SJSA1 (cell line): ENCODE measurements at places on chromosomes 6 and 20. TPM values are rescaled to one million over a fixed set of nuclear protein-coding genes. Genes with fewer than 3 reads are reported as not detected.

DNA sequence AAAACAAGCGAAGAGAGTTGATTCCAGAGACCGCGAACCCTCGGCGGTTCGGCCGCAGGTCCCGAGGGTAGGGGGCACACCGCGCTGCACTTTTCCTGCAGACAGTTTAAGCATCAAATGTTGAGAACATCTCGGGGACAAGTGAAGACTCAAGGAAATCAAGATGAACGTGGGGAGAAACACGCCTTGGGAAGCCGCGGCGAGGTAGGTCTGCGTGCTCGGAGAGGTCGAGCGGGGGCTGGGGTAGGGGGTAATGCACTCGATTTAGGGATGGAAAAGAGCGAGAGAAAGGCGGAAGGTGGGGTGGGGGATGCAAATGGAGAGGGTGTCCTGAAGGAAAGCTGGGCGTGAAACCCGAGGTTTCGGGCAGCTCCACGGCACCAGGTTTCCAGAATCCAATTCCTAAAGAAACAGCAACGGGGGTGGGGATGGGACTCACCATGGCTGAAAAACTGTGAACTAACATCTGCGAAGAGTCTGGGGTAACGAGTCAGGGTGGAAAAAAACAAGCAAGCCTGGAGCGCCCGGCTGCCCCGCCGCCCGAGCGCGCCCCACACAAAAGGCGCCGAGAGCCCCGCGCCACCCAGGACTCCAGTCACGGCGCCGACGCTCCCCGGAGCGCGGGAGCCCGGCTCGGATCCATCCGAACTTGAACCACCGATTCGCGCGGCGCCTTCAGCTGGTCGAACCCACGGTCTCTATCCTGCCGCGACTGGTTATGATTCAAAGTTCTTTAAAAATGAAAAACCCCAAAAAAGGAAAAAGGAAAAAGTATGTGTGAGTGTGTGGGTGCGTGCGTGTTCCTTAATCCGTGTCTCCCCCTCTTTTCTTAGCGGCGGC, 3.5 kb downstream of the TFAP2A start:
- H3K27me3 ChIP-seq: no peaks in the 10 kb centered on the region
- peaks cover 33% of the 10 kb centered on the region for H3K4me1 ChIP-seq
- peak overlapping the region; percentile 96 for H3K4me3 ChIP-seq
- DNase-seq: peak; percentile 56
- H3K36me3 ChIP-seq: peaks cover 68% of the 10 kb centered on the region
- H3K27ac ChIP-seq: peak overlapping the region; percentile 97

- H3K4me1 ChIP-seq: no peaks in the 10 kb centered on the region
- no peaks in the 10 kb centered on the region for H3K27me3 ChIP-seq
- H3K4me3 ChIP-seq: no peak overlapping the region
These were observed 14.8 kb downstream of the C20orf96 start for GRCh38 chr20:275791-276190.

DNA sequence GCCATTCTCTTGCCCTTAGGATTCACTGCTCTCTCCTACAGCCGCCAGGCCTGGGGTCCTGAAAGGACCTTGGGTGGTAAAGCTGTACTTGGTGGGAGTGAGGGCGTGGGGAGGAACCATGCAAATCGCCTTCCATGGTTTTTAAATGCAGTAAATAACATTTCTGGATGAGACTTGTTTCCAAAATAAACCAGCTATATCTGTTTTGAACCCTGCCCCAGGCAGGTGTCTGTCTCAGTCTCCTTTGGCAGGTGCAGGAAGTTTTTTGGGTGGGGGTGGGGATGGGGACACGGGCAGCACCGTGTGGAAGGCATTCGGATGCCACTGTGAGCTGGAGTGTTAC, 14.3 kb downstream of the ITPA start:
- 0 out of 2 replicates have a peak, but pooled peaks cover under 1% of the 10 kb centered on the region for H3K4me1 ChIP-seq
- no peak for DNase-seq
- no peaks in the 10 kb centered on the region for H3K27me3 ChIP-seq
- H3K27ac ChIP-seq: no peak overlapping the region
- H3K4me3 ChIP-seq: no peak overlapping the region

DNA sequence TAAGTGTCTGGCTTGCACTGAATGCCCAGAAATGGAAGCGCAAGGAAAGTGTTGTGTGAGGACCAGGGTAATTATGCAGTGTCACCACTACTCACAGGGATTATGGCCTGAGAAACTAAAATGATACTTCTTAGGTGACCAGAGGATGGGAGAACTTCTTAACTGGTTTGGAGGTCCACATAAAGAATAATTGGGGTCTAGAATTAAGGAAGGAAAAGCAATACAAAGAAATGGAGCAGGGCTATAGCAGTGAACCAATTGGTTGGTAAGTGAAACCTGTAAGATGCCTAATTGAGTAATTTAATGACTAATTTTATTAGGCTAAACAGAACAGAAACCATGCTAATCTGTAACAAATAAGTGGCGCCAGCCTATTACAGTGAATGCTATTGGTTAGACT, 5.3 kb downstream of the TSPYL4 start:
- DNase-seq: no peak
- H3K27me3 ChIP-seq: no peaks in the 10 kb centered on the region
- no peak overlapping the region for H3K4me3 ChIP-seq
- peaks cover 41% of the 10 kb centered on the region for H3K36me3 ChIP-seq

DNA sequence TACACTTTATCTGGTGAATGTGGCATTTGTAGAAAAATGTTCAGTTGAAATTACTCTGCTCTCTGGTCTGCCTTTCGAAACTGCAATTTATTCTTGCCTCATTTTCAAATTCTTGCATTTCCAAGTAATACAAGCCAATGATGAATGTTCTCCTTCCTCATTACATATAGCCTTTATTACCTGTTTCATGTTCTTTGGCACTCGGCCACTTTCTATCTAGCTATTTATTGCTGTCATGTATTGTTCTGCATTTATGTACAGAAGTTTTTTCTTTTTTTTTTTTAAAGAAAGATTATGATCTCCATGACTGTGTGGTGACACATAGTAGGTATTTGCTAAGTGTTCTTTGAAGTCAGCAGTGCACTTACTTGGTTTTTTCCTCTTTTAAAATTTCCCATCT, 261.4 kb downstream of the ZFAND3 start:
- H3K4me3 ChIP-seq: no peak overlapping the region
- H3K27me3 ChIP-seq: no peaks in the 10 kb centered on the region
- H3K36me3 ChIP-seq: peaks cover 8% of the 10 kb centered on the region; the same call in 1 of the 2 replicates
- no peak for DNase-seq

- no peak for DNase-seq
- H3K36me3 ChIP-seq: no peaks in the 10 kb centered on the region
- H3K27me3 ChIP-seq: no peaks in the 10 kb centered on the region
- no peaks in the 10 kb centered on the region for H3K4me1 ChIP-seq
These were observed 135.0 kb upstream of the CCDC28A start for GRCh38 chr6:138638604-138639003.

DNA sequence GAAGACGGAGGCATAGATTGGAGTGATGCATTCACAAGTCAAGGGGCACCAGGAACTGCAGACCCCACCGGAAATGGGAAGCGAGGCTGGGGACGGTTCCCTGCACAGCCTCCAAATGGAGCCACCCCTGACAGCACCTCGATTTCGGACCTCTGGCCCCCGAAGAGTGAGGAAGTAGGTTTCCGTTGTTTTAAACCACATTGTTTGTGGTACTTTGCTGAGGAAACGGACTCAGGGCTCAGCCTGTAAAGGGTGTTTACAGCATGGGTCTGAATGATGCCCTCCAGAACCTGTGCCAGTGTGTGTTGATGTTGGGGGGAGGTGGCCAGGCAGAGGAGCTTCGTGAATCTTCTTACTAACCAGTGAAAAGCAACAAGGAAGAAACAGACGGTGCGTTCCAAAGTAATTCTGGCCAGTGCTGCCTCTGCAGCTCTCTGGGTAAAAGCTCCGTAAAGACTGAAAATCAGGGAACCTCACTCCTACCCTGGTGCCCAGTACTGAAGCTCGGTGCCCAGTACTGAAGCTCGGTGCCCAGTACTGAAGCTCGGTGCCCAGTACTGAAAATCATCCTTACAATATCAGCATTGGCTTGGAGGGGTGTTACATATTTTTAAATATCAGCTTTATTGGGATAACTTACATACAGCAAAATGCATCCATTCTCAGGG, 30.1 kb upstream of the CCR6 start:
- H3K4me1 ChIP-seq: no peaks in the 10 kb centered on the region
- no peaks in the 10 kb centered on the region for H3K27me3 ChIP-seq
- no peak overlapping the region for H3K4me3 ChIP-seq
- H3K27ac ChIP-seq: no peak overlapping the region

- no peak overlapping the region for H3K27ac ChIP-seq
- no peak for DNase-seq
- H3K4me1 ChIP-seq: no peaks in the 10 kb centered on the region
- no peaks in the 10 kb centered on the region for H3K36me3 ChIP-seq
- no peak overlapping the region for H3K4me3 ChIP-seq
These were observed 79.0 kb upstream of the B3GAT2 start for GRCh38 chr6:71035871-71036270.

GRCh38 chr6:101730954-101731353, 337.4 kb downstream of the GRIK2 start:
- H3K36me3 ChIP-seq: no peaks in the 10 kb centered on the region
- no peak overlapping the region for H3K27ac ChIP-seq
- no peak for DNase-seq
- no peaks in the 10 kb centered on the region for H3K4me1 ChIP-seq

DNA sequence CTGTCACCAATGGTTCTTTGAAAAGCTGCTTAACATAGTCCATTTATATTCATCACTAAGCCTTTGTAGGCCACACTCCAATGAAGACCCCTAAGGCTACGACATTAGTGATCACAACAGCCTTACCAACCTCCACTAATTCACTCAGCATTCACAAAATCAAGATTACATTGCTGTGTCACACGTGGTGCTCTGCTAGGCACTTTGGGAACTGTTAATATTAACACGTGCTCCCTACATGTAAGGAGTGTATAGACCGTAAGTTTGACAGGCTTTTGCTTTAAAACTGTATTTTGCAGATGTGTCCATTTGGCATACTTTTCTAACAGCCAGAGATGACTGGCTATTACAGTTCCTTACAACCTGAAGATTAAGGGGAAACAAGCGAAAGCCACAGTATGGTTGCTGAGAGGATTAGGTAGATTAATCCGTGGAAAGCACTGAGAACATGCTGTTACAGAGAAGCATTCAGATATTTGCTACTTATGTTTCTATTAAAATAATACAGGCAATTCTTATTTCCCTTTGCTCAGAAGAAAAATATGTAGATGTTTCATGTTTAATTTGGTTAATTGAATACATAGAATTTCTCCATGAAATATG, 69.7 kb downstream of the SAMD3 start:
- H3K4me3 ChIP-seq: no peak overlapping the region
- no peak overlapping the region for H3K27ac ChIP-seq
- no peaks in the 10 kb centered on the region for H3K36me3 ChIP-seq
- H3K4me1 ChIP-seq: no peaks in the 10 kb centered on the region

- H3K27ac ChIP-seq: no peak overlapping the region
- no peaks in the 10 kb centered on the region for H3K27me3 ChIP-seq
- H3K4me1 ChIP-seq: peaks cover 20% of the 10 kb centered on the region
- H3K4me3 ChIP-seq: no peak overlapping the region
- no peaks in the 10 kb centered on the region for H3K36me3 ChIP-seq
These were observed 119.3 kb downstream of the RNF144B start for GRCh38 chr6:18506382-18507017.

DNA sequence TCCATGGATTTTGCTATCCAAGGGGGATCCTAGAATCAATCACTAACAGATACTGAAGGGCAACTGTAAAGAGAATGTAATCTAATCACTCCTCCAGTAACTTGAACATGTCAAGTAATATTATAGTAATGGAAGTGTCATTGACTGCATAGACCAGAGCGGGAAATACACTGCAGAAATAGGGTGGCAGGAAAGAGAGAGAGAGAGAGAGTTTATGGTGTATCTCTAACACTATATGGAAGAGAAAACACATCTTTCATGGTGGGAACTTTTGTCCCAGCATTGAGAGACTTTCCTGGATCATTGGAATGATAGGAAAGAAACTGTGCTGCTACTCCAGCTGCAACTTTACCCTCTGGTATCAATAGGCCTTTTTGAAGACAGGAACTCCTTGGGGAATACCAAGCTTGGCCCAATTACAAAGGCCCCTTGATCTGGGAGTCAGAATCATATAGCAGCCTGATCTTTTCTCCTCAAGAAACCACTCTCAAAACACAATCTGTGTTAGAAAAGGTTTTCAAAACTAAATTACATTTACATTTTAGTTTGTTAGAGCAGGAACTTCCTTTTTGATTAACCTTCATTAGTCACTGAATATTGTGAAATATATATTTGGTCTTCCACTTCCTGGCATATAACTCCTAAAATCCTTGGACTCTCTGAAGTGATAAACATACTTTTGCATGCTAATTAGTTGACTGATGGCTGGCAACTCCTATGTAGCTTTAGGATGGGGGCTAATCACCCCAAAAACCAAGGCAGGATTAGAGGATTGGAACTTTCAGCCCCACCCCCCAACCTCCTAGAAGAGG, 29.5 kb upstream of the RNGTT start:
- no peaks in the 10 kb centered on the region for H3K36me3 ChIP-seq
- DNase-seq: no peak

DNA sequence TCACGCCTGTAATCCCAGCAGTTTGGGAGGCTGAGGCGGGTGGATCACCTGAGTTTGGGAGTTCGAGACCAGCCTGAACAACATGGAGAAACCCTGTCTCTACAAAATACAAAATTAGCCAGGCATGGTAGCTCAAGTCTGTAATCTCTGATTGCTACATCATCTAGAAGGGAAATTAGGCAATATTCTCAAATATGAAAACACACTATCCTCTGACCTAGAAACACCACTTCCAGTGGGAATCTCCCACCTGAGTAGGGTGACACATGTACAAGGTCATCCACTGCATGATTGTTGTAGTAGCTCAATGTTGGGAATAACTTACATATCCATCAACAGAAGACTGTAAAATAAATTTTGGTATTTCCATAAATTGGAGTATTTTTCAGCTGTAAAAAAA, 19.1 kb upstream of the SIRPD start:
- H3K27ac ChIP-seq: no peak overlapping the region
- H3K36me3 ChIP-seq: no peaks in the 10 kb centered on the region
- no peak for DNase-seq
- H3K4me3 ChIP-seq: no peak overlapping the region
- no peaks in the 10 kb centered on the region for H3K4me1 ChIP-seq

- H3K27ac ChIP-seq: no peak overlapping the region
- H3K4me3 ChIP-seq: no peak overlapping the region
- no peak for DNase-seq
- H3K4me1 ChIP-seq: no peaks in the 10 kb centered on the region
- H3K27me3 ChIP-seq: peaks cover 24% of the 10 kb centered on the region
- no peaks in the 10 kb centered on the region for H3K36me3 ChIP-seq
These were observed 28.6 kb upstream of the PCMTD2 start for GRCh38 chr20:64226686-64227580.

- H3K4me1 ChIP-seq: no peaks in the 10 kb centered on the region
- H3K4me3 ChIP-seq: no peak overlapping the region
- H3K27ac ChIP-seq: no peak overlapping the region
- peaks cover 9% of the 10 kb centered on the region for H3K36me3 ChIP-seq
- no peaks in the 10 kb centered on the region for H3K27me3 ChIP-seq
- DNase-seq: no peak
These were observed 472.2 kb downstream of the UTRN start for GRCh38 chr6:144757299-144757698.

BPIFB4 gene
- not detected in 2 replicates for total RNA-seq

ILRUN gene
- 28.7 and 47.8 TPM in 2 replicates for total RNA-seq

PRSS16 gene
- not detected in 2 replicates for total RNA-seq

TRIM10 gene
- not detected in 2 replicates for total RNA-seq

ZFP64 gene
- 5.6 and 6.8 TPM in 2 replicates for total RNA-seq

GGT7 gene
- 1.5 and 3.9 TPM in 2 replicates for total RNA-seq

OR2H2 gene
- not detected in 2 replicates for total RNA-seq

TBXT gene
- not detected in 2 replicates for total RNA-seq

SLC17A2 gene
- total RNA-seq: not detected in 2 replicates
